DND-41 (cell line): ENCODE measurements at places on chromosomes 6 and 20.

- no peak for DNase-seq
Measured at GRCh38 chr20:15196547-15197255, 859.3 kb upstream of the FLRT3 start.

DNA sequence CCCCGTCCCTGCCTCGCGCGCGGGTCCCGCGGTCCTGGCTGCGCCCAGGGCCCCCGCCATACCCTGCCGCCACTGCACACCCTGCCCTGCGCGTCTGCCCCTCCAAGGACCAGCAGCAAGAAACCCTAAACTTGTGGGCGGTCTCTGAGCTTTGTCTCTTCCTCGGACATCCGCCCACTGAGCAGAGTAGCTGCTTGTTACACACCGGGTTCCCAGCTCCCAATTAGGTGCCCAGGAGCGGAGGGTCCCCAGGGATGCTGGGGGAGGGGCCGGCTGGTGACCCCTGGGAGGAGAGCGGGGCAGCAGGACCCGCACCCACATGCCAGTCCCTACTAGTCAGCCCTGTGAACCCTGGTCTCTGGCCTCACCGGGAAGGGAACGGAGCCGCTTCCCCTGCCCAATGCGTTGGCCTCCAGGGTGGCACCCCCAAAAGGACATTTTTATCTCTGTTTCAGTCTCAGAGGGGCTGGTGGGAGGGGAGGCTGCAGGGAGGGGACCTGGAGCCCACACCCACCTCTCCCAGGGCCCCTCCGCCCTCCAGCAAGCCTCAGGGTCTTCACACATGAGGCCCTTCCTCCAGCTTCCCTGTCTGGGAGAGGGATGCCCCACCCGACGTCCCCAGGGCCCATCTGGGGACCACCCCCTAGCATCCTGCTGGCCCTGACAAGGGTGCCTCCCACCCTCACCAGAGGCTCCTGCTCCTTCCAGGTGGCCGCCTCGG, 10.5 kb downstream of the STMN3 start:
- DNase-seq: no peak

GRCh38 chr20:25223765-25224720, 23.8 kb upstream of the PYGB start:
- no peak for DNase-seq

GRCh38 chr6:158729906-158730540, 80.2 kb downstream of the SYTL3 start:
- no peak for DNase-seq

GRCh38 chr6:125932451-125932795, 24.1 kb upstream of the HINT3 start:
- DNase-seq: no peak

- no peak for DNase-seq
Measured at GRCh38 chr20:62320581-62321354, 18.0 kb downstream of the ADRM1 start.

DNA sequence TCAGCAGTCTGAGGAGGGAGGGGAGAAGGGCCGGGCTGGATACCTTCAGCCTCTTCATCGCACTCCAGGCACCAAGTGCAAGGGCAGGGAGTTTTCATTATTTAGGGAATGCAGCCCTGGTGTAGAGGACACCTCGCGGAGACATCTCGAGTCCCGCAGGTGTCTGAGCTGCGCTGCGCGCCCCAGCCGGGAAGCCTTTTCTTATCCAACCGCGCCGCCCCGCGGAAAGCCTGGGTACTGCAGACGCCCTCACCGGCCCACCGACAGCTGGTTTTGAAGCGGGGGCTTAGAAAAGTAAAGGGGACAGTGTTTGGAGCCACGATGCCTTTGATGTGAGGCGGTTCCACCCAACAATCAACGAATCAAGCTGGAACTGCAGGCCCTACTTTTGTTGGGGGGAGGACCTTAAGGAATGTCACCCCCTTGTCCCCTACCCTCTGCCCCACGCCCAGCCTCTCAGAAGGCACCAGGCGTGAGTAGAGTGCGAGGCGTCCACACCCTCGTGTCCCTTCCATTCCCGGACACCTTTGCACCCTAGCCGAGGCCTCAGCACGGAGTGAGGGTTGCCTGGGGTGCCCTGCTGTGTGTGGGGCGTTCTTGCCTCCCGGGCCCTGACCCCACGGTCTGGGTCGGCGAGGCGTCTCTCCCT, 8.6 kb downstream of the NKX2-2 start:
- peak; percentile 62 for DNase-seq
